ENCODE measurements at places on chromosomes 7 and 10. TPM values are rescaled to one million over a fixed set of nuclear protein-coding genes. Genes with fewer than 3 reads are reported as not detected.

- peaks cover 9% of the 10 kb centered on the region for H3K27me3 ChIP-seq
- H3K27ac ChIP-seq: no peak overlapping the region
Observed at GRCh38 chr7:73723813-73724212, 4.3 kb upstream of the STX1A start.

DNA sequence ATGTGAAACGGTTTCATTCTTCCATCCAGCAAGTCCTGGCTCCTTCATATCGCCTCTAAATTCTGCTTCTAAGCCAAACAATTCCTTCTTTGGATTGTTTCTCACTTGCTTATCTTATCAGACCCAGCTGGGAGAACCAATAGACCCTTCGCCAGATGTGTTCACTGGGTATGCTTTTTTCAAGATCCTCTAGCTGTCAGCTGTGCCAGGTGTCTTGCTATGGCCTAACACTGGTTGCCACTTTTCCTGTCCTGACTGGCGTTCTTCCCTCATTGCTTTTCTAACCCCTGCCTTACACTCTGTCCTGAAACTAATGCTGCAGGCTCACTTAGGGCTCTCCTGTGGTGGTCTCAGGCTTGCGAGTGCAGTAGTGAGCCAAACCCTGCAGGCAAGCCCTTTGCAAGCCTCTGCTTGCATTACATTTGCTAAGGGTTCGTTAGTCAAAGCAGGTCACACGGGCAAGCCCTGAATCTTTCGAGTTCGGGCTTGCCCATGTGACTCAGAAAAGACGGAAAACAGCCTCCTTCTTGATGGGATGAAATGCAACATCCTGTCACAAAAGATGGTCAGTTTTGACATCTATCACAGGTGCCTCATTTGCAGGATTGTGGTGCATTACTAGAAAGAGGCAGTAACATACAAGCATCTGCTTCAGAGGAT lies 92.8 kb downstream of the VWC2 start:
- no peaks in the 10 kb centered on the region for H3K27me3 ChIP-seq
- H3K27ac ChIP-seq: no peak overlapping the region
- no peaks in the 10 kb centered on the region for H3K4me1 ChIP-seq
- no peaks in the 10 kb centered on the region for H3K36me3 ChIP-seq
- no peak overlapping the region for H3K4me3 ChIP-seq

GRCh38 chr10:110151971-110152370 lies 55.4 kb upstream of the MXI1 start:
- H3K4me1 ChIP-seq: peaks cover 5% of the 10 kb centered on the region
- no peaks in the 10 kb centered on the region for H3K36me3 ChIP-seq
- no peak overlapping the region for H3K27ac ChIP-seq

GRCh38 chr10:87642988-87643387 lies 16.7 kb upstream of the PAPSS2 start:
- H3K36me3 ChIP-seq: no peaks in the 10 kb centered on the region
- H3K27me3 ChIP-seq: no peaks in the 10 kb centered on the region
- no peak overlapping the region for H3K4me3 ChIP-seq
- no peak for DNase-seq
- no peak overlapping the region for H3K27ac ChIP-seq

GRCh38 chr10:129136951-129137350 lies 330.1 kb upstream of the MGMT start:
- H3K4me1 ChIP-seq: no peaks in the 10 kb centered on the region
- H3K4me3 ChIP-seq: no peak overlapping the region
- H3K27ac ChIP-seq: no peak overlapping the region
- no peaks in the 10 kb centered on the region for H3K36me3 ChIP-seq
- no peak for DNase-seq

GRCh38 chr10:91465261-91465660 lies 55.1 kb downstream of the HECTD2 start:
- H3K27me3 ChIP-seq: no peaks in the 10 kb centered on the region
- H3K27ac ChIP-seq: no peak overlapping the region
- DNase-seq: no peak
- peaks cover 50% of the 10 kb centered on the region for H3K36me3 ChIP-seq

- no peaks in the 10 kb centered on the region for H3K36me3 ChIP-seq
- H3K4me3 ChIP-seq: no peak overlapping the region
- no peaks in the 10 kb centered on the region for H3K27me3 ChIP-seq
- H3K4me1 ChIP-seq: peaks cover 66% of the 10 kb centered on the region
- no peak for DNase-seq
Observed at GRCh38 chr10:119290301-119291048, 83.1 kb downstream of the GRK5 start.

The CYP2C19 gene
- total RNA-seq: not detected

- peaks cover 36% of the 10 kb centered on the region for H3K4me1 ChIP-seq
- DNase-seq: no peak
- H3K27me3 ChIP-seq: no peaks in the 10 kb centered on the region
Observed at GRCh38 chr7:30804078-30804661, 33.0 kb downstream of the MINDY4 start.

DNA sequence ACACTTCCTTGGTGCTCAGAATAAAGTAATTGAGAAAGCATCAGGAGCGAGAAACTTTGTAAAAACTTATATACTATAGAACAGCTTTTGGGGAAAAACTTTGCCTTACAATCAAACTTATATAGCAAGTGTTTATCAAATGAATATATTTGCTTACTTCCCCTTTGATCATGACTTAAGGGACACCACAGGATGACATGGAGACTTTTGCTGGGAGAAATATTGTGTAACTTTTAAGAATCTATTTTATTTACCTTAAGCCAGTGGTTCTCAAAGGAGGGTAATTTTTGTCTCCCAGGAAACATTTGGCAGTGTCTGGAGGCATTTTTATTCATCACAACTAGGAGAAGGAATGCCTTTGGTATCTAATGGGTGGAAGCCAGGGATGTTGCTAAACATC lies 173.8 kb upstream of the HABP2 start:
- H3K4me3 ChIP-seq: no peak overlapping the region
- no peaks in the 10 kb centered on the region for H3K36me3 ChIP-seq
- no peak for DNase-seq
- H3K4me1 ChIP-seq: peaks cover 21% of the 10 kb centered on the region
- no peaks in the 10 kb centered on the region for H3K27me3 ChIP-seq

GRCh38 chr7:29282819-29283414 lies 88.3 kb downstream of the CHN2 start:
- H3K27me3 ChIP-seq: no peaks in the 10 kb centered on the region
- H3K4me1 ChIP-seq: peaks cover 3% of the 10 kb centered on the region
- no peak overlapping the region for H3K27ac ChIP-seq
- DNase-seq: no peak

GRCh38 chr7:44348300-44348699 lies 22.9 kb upstream of the CAMK2B start:
- no peak overlapping the region for H3K4me3 ChIP-seq
- H3K4me1 ChIP-seq: no peaks in the 10 kb centered on the region
- peaks cover 12% of the 10 kb centered on the region for H3K27me3 ChIP-seq
- DNase-seq: no peak
- no peak overlapping the region for H3K27ac ChIP-seq

The MACC1 gene
- total RNA-seq: 24.7 TPM
